Renal pelvis (tissue), 12 donors: ENCODE measurements at places on chromosomes 6 and 20. TPM values are rescaled to one million over a fixed set of nuclear protein-coding genes. Genes with fewer than 3 reads are reported as not detected.

- no peak for DNase-seq
Observed at GRCh38 chr6:40512340-40512739, 74.8 kb downstream of the LRFN2 start.

DNA sequence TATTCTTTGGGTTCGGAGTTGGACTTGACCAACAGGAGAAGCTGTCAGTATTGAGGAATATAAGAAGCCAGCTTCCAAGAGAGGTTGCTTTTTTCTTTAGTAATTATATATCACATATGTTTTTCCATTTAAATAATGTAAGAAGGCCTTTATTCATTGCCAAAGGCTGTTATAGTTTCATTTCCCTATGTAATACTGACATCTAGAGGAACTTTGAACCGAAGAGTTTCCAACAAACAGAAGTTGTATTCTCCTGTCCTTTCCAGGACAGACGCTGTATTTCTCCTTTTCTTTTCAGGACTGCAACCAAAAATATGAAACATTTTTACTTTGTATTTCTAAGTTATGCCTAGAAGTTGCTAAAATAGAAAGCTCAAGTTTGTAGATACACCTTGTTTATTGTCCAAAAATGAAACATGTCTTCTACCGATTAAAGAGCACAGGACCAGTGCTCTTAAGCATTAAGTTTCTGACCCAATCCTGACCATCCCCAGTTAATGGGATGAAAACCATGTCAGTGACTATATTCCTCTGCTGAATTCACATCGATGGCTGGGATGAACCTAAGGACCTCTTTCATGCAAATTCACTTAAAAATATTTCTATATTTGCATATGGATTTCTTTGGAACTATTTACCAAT is 55.1 kb downstream of the MYLK4 start:
- DNase-seq: peak; percentile 31

- DNase-seq: no peak
Observed at GRCh38 chr20:62977613-62978560, 25.4 kb downstream of the SLC17A9 start.

DNA sequence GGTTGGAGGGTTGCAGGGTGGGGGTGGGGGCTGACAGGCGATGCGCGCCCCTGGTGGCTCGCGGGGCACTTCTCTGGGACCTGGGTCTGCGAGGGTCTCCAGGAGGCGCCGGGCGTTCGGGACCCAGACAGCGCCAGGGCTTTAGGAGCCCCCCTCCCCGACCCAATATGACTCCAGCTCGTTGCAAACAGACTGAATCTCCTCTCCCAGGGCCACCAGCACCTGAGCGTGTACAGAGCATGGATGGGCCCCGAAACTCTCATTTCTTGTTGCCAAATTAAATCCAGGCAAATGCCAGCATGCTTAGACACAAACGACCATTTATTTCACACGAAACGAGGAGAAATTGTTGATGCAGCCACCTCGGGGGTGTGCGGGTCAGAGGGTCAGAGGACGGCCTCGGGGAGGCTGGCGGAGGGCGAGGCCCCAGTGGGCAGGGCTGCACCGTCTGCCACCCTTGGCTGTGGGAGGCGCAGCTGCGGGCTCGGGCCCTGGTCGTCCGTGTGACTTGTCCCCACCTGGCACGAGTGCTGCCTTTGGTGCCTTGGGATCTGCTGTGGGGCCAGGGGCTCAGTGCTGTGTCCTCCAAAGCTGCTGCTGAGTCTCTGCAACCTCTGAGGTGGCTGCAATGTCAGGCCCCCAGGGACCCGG is 20.9 kb upstream of the GATA5 start:
- DNase-seq: no peak

DNA sequence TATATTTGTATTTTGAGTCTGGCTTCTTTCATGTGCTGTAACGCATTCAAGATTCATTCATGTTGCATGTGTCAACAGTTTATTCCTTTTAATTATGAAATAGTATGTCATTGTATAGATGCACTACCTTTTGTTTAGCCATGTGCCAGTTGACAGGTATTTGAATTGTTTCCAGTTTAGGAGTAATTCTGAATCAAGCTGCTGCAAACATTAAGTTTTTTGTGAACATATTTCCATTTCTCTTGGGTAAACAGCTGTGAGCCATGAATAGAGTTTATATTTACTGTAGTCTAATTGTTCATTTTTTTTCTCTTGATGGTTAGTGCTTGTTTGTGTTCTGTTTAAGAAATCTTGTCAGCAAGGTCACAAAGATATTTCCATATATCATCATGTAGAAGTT is 142.4 kb upstream of the RIPOR2 start:
- DNase-seq: no peak

DNA sequence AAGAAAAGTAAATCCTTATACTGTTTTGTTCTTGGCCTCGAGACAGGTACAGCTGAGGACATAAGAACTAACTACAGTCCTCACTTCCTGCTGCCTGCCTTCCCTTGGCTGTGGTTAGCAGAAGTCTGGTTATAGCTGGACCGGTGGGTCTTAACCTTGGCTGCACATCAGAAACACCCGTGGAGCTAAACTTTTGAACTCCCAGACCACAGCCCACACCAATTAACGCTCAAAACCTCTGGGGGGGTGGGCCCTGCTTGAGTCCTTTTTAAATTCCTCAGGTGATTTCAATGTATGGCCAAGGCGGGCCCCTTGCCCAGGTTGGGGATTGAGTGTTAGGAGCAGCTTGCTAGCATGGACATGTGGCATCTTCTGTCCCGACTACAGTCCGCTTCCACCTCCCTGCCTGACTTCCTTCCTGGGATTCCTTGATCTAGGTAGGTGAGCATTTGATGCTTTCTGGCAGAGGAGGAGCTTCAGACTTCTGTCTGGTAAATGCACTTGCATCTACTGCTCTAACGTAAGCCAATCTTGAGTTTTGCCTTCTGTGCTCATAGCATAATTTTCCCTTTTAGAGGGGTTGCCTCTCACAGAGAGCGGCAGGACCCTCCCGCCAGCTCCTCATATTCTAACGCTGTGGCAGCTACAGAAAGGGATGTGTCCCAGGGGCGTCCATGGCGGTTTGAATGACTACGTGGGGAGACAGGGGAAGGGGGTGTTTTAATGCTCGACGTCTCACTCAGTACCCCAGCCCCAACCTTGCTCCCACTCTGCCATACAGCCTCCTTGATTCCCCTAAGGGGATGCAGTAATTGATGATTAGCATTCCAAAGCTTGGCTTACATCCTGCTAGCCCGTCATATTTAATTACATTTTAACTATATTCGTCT is 390.1 kb downstream of the ZFAND3 start:
- DNase-seq: no peak

DNA sequence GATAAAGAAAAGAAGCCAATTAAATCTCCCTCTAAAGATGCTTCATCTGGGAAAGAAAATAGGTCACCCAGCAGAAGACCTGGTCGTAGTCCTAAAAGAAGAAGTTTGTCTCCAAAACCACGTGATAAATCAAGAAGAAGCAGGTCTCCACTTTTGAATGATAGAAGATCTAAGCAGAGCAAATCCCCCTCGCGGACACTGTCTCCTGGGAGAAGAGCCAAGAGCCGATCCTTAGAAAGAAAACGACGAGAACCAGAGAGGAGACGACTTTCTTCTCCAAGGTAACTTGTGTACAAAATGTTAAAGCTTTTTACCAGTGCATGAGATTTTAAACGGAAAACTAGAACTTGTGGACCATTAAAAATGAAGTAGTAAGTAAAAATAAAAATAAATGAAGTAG is 46.5 kb downstream of the FAM217A start:
- DNase-seq: no peak

DNA sequence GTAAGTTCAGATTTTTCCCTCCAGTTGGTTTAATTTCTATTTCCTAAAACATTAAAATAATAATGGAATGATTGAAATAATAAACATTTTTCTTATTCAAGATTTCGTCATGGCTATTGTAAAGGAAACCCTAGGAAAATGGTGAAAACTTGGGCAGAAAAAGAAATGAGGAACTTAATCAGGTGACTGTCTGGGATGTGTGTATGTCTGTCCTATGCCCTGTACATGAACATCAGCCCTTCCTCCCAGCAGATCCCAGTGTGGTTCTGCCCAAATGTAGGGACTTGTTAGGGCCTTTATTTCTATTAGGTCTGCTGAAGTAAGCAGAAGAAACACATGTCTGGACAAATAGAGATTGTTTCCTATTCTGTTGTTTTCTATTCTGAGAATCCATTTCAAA is 13.1 kb downstream of the RIOK1 start:
- DNase-seq: no peak

GRCh38 chr6:46329568-46329967 is 158.8 kb upstream of the ENPP5 start:
- no peak for DNase-seq

GRCh38 chr20:18724788-18725464 is 88.7 kb upstream of the SCP2D1 start:
- DNase-seq: no peak

DNA sequence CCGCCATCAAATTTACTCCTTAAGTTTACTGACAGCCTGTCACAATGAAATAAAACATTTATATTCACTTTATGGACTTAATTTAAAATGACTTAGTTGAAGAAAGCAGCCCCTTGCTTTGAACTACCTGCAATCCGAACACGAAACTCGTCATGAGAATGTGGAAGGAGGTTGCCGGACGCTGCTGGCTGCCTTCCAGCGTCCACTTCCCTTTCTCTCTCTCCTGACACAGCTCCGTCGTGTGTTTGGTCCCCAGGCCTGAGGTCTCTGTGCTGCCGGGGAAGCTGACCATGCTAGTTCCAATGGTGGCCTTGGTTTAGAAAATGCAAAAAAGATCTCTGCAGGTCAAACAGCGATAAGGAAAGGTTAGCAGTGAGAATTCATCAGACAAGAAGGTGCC is 519.7 kb downstream of the CDH26 start:
- no peak for DNase-seq

DNA sequence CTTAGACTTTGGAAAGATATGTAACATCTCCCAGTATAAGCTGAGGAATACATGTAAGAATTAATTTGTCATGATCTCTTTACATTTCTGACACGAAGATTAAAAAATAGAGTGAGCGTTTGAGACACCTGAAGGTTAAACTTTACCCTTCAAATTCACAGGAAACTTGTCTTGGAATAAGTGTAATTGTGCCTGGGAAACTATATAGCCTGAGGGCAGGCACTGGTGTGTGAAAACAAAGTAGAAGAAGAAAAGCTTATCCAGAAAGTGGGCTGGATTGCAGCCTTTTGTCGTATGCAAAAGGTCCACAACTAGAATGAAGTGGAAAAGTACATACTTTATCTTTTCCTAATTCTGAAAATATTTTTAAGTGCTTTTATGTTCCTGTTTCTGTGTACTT is 275.7 kb upstream of the TCF21 start:
- DNase-seq: no peak

DNA sequence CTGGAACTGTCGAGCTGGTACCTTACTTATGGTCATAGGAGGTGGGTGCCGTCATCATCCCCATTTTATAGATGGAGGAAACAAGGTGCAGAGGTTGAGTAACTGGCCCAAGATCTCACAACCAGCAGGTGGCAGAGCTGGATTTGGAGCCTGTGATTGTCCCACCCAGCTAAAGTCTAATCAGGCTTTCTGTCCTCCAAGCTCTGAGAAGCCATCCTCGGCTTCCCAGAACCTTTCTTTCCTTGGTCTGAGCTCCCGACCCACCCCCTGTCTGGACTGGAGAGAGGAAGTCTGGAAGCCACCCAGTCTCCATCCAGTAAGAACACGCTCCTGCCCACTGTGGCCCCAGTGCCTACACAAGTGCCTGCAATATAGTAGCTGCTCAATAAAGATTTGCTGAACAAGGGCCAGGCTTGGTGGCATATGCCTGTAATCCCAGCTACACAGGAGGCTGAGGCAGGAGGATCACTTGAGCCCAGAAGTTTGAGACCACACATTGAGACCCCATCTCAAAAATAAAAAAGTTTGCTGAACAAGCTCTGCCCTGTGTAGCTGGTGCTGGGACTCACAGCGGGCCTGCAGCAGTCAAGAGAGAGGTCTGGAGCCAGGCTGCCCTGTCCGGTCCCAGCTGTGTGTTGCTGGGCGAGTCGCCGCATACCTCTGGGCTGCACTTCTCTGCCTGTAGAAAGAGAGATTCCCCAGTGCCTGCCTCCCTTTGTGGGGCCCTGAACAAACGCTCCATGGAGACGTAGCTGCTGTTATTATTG is 32.5 kb upstream of the DLGAP4 start:
- no peak for DNase-seq

GRCh38 chr20:41165001-41165882 is 27.9 kb downstream of the PLCG1 start:
- no peak for DNase-seq

- no peak for DNase-seq
Observed at GRCh38 chr6:31402324-31403282, 792 bp upstream of the MICA start.

DNA sequence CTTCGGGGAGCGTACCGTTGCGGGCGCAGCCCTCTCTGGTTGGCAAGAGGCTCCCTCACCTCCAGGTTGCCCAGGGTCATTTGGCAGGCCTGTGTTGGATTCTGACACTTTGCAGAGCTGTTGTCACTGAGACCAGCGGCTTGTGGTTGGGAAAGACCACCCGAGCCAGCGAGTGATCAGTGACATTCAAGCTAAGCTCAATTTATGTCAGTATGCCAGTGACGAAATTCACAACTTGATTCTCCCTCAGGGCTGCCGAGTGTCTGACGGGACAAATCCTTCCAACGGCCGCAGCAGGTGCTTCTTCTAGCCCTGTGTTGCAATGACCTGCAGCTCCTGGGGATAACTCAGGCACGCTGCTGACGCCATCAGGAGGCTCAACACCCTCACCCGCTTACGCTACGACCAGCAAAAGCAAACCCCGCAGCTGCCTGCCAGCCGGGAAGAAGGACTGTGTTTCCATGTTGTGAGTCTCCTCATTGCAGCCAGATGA is 16.9 kb upstream of the SLC22A2 start:
- no peak for DNase-seq

GRCh38 chr20:5797843-5798462 is 47.8 kb downstream of the SHLD1 start:
- no peak for DNase-seq

- no peak for DNase-seq
Observed at GRCh38 chr6:147459780-147460179, 48.7 kb upstream of the SAMD5 start.

DNA sequence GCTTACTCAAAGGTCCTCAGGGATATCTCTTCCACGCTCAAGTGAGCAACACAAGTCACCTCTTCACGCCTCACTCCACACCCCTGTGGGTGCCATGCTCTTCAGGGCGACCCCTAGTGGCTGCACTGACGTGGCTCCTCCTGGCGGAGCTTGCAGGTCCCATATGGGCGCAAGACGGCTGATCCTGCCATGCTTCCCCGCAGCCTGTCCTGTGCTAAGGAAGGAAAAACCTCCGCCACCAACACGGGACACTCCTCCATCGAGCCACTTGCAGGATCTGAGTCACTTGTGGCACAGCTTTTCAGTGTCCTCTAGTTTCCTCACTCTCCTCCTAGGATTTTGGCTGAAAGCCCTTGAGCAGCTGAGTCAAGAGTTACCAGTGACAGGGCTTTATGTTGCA is 90.7 kb downstream of the KHDC1L start:
- no peak for DNase-seq

- no peak for DNase-seq
Observed at GRCh38 chr6:6331946-6332601, 11.6 kb upstream of the F13A1 start.

Gene CLDN20
- 3.5 TPM for polyA plus RNA-seq

Gene HUS1B
- 0.11 TPM for polyA plus RNA-seq

Gene NR2E1
- not detected for polyA plus RNA-seq

Gene PNPLA1
- polyA plus RNA-seq: 3.0 TPM

Gene SDC4
- polyA plus RNA-seq: 157 TPM

Gene FERMT1
- 3.6 TPM for polyA plus RNA-seq

Gene DEFB132
- not detected for polyA plus RNA-seq

Gene VSTM2L
- polyA plus RNA-seq: 2.1 TPM

Gene AGER
- 18.7 TPM for polyA plus RNA-seq

Gene KCNS1
- polyA plus RNA-seq: 0.43 TPM
